ENCODE measurements at places on chromosomes 6 and 20. TPM values are rescaled to one million over a fixed set of nuclear protein-coding genes. Genes with fewer than 3 reads are reported as not detected.

DNA sequence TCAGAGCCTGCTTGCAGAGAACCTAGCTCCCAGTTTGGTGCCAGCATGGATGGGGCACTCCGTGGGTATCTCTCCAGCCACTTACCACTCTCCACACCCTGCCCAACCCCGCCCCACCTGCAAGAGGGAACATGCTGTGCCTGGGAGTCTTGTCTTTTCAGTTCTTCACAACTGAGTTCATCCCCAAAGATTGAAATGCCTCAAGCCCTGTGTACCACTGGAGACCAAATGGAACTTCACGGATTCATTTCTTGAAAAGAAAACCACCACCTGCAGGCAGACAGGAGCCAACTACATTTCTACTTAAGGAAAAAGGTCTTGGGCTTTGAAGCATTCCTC is 50.1 kb downstream of the TRERF1 start:
- no peak for DNase-seq

DNA sequence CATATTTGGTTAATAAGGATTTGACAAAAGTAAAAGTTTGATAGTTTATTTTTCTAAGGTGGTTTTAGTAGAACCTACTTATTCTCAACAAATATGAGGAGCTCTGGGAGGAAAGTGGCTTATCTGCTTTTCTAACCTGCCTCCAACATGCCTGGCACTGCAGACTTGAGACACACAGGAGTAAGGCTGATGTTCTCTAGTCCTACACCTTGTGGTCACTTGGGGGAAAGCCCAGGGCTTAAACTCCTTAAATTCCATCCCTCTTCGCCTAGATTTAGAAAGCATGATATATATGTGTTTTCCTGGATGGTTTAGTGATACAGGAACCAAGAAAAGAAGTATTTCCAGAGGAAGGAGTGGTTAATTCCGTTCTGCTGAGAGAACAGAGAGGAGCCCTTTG is 39.9 kb upstream of the SAMD5 start:
- DNase-seq: no peak

GRCh38 chr6:158377860-158378259 is 65.6 kb downstream of the TULP4 start:
- no peak for DNase-seq

DNA sequence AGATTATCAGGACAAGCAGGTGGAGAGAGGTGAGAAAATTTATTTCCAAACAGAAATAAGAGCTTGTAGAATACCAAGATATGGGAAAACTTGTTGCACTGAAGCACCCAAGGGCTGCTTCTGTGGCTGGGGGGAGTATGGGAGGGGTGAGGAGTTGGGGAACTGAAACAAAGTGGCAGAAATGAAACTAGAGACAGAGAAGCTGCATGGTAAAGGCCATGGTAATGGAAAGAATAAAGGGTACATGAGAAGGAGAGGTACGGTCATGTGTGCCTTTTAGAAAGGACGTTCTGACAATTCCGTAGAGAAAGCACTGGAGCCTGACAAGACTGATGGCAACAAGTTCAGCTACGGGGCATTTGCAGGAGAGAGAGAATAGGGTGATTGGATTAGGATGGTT is 51.6 kb upstream of the RIN2 start:
- peak; percentile 57 for DNase-seq

GRCh38 chr6:151374036-151374683 is 17.2 kb downstream of the ZBTB2 start:
- DNase-seq: peak; percentile 40

DNA sequence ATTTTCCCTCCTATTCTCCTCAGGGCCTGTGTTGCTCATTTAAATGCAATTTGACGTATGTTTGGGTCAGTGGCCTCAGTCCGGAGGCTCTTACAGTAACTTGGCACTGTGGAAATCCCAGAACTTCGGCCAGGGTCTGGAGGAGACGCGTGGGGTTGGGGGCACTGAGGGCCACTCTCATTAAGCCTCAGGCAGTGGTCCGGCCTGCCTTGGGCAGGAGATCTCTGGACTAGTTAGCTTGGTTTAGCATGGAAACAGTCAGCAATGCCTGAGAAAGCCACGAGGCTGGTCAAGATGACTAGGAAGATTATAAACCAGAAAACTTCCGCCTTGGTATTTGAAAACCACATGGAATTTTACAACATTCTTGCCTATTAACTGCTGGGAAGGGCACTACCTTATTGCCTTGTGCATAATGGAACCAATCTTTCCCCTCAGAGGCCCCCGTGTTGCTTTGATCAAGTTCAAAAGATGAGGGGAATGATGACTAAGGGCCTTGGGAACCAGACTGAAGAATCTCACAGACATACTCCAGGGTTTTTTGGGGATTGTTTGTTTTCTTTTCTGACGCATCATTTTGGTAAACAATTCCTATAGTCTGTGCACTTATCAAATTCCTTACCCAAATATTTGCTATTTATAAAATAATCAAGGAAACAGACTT is 206.0 kb upstream of the PREP start:
- DNase-seq: no peak

GRCh38 chr6:159808647-159809046 is 8.6 kb downstream of the PNLDC1 start:
- no peak for DNase-seq

DNA sequence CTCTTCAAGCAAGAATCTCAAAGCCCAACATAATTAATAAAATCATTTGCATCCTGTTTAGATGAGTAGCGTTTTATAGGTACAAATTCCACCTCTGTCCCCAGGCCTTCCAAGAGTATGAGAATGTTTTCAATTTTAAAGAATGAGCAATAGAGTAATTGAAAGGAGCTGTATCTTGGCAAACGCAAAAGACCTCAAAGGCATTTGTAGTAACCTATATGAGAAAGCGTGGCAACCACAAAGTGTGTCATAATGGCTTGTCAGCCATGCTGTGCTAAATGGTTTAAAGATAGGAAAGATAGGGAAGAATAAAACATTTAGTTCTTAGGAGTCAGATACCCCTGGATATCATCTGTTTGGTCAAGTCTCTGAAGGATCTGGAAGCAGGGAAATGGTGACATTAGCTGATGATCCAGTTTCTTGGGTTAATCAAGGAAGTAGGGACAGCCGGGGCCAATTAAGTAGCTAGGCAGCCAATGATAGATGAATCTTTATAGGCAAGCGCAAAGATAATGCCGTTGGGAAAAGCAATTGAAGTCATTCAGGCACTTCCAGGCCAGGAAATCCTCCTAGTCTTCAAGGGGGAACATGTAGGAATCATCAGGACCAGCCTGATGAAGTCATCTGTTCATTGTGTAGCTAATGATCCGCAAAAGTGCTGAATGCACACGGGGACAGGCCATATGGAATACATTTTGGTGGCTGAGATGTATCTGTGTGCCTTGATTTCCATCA is 71.5 kb upstream of the ISM1 start:
- DNase-seq: no peak

- no peak for DNase-seq
Observed at GRCh38 chr20:44070139-44070900, 116.7 kb downstream of the JPH2 start.

GRCh38 chr20:52763321-52763853 is 208.8 kb upstream of the TSHZ2 start:
- no peak for DNase-seq

DNA sequence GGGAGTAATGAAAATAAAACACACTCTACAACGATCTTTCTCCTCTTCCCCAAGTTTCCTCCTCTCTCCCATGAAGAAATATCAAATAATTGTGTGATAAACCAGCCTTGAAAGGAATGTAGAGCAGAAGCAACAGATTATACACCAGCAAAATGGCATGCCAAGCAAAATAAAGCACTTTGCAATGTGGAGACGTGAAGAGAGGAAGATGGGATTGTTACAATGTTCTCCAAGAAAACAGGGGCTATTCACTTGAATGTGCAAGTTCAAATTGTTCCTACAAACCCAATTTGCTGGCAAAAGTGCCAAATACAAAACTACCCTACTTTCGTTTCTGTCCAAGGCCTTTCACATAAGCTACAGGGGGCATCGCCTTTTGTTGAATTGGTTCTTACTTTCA is 185.1 kb downstream of the PDE7B start:
- DNase-seq: no peak

- DNase-seq: no peak
Observed at GRCh38 chr6:127998985-127999384, 98.1 kb upstream of the THEMIS start.

- no peak for DNase-seq
Observed at GRCh38 chr20:19026121-19026878, 186.1 kb upstream of the SLC24A3 start.

- DNase-seq: peak; percentile 34
Observed at GRCh38 chr20:49821870-49822331, 9.3 kb downstream of the SLC9A8 start.

DNA sequence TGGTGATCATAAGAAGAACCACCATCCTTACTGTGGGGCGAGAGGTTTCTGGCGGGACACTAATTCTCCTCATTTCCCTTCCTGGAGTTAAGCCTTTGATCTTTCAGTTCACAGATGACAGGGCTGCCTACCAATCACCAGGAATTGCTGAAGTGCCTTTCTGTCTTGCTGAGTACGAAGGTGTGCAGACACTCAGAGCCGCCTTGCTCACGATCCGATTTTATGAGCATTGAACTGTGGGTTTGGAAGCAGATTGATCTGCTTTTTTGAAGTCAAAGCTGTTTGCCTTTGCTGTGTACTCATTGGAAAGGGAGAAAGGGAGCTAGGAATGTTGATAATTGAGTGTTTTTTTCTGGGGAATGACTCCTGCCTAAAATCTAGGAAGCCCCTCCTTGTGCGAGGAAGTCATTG is 129.1 kb upstream of the SALL4 start:
- DNase-seq: no peak

GRCh38 chr6:11110921-11111768 is at the start of gene ERVFRD-1:
TSS of gene ERVFRD-1 (minus strand) at chr6:11111725. CDS start at chr6:11105310, 6,415 bp downstream.
- no peak for DNase-seq

GRCh38 chr20:57425150-57426013 is 34.2 kb downstream of the RBM38 start:
- DNase-seq: peak; percentile 44

- no peak for DNase-seq
Observed at GRCh38 chr6:90719321-90720195, 132.7 kb upstream of the MAP3K7 start.

GRCh38 chr6:122696079-122696478 is 83.4 kb upstream of the FABP7 start:
- no peak for DNase-seq

DNA sequence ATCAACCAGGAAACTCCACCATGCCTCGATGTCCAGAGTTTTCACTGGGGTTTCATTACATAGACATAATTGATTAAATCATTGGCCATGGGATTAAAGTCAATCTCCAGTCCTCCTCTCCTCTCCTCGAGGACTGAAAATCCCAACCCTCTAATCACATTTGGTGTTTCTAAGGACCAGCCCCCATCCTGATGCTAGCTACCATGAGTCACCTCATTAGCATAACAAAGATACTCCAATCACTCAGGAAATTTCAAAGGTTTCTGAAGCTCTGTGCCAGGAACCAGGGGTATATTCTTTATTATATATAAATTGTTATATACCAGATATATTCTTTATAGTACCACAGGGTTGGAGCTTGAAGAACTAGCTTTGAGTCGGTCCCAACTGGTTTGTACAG is 212.9 kb upstream of the PRND start:
- DNase-seq: no peak

DNA sequence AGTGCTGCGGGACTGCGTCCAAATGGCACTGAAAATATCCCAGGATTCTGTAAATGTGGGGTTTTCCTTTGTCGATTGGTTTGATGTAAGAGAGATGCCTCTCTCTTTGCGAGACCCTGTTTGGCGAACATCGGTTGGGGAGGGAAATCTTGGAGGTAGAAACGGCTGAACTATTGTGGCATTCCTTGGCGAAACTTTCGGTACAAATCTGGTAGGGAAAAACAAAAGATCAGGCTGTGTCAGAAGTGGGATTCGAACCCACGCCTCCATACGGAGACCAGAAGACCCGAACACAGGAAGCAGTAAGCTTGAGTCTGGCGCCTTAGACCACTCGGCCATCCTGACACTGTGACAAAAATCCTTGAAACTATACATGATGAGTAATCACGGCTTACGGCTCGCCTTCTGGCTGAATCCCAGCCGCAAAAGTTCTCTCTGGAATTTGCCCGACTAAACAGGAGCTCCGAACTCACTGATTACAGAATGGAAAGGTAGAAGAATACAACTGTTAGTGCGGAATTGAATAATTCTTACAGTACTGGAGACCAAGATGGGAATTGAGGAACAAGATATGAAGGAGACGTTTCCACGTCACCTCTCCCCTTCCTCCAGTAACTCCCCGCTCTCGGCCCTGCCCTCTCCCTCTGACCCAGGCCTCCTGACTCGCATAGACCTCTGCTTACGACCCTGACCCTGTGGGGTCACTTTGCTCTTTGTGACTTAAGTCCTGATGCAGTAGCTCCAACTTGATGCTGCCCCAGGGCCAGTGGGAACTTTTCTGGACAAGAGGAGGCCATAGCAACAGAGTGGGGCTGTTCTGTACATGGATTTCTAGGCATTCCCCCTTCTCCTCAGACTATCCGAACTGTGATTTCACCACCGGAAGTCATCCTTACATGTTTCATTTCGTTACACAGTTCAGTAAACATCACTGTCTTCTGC is 132.8 kb upstream of the ZNF184 start:
- no peak for DNase-seq

GRCh38 chr6:134315974-134316441 is 1.9 kb downstream of the SGK1 start:
- no peak for DNase-seq

DNA sequence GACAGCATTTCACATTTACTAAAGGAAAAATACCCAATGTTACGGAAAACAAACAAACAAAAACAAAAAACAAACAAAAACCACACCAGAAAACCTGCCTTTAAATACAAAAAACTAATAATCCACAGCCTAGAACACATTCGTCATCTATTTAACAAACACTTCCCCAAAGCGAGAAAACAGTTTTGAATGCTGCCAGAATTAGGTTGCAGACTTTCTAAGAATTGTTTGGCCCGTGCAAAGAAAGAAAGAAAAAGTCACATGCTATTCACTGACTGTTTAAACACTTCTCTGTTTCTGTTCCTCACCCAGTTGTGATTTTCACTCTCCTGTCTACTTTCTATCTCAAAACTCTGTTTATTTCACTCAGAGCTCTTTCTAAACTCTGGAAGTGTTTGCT is 52.5 kb downstream of the BCAS1 start:
- peak; percentile 67 for DNase-seq

GRCh38 chr20:53805895-53806384 is 212.3 kb upstream of the ZNF217 start:
- no peak for DNase-seq

- no peak for DNase-seq
Observed at GRCh38 chr6:34580707-34581560, 24.8 kb upstream of the SPDEF start.

- DNase-seq: peak; percentile 48
Observed at GRCh38 chr6:22302838-22303237, 6.0 kb upstream of the PRL start.

Gene SLC17A9
- 25.5 TPM for polyA plus RNA-seq

Gene ZNF133
- 3.4 TPM for polyA plus RNA-seq

Gene SCP2D1
- polyA plus RNA-seq: not detected

Gene OLIG3
- polyA plus RNA-seq: not detected

Gene LY6G5B
- 55.1 TPM for polyA plus RNA-seq

Gene GTSF1L
- not detected for polyA plus RNA-seq

Gene PLAGL2
- polyA plus RNA-seq: 14.7 TPM

Gene RIPPLY2
- not detected for polyA plus RNA-seq

Gene SNAI1
- polyA plus RNA-seq: 2.6 TPM

Gene RPL7L1
- 4.5 TPM for polyA plus RNA-seq

Gene HLA-DQB1
- polyA plus RNA-seq: 66.7 TPM

Gene CD24
- polyA plus RNA-seq: 0.06 TPM

Gene RSPH9
- 0.13 TPM for polyA plus RNA-seq

Gene SLC35B2
- polyA plus RNA-seq: 31.5 TPM

Measured in CD14-positive monocyte (primary cell).